ENCODE measurements at places on chromosomes 5 and 9.
A peak's percentile ranks its signal among the peaks of the same experiment; 100 is the strongest.

DNA sequence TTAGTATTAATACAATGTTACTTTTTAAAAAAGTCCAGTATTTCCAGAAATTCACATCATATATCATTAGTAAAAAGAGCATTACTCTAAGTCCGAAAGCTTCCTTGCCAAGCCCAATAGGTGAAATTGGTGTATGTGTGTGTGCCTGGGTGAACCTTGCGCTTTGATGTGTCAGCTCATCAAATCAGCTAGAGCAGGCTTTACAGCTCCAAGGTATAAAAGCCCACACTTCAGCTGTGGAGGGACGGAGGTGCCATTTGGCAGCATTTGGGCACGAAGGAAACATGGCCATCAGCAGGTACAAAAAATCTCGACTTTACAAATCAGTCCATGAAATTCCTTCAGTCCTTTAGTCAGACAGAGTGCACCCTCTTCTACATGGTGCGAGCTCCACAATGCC lies 76.5 kb upstream of the IL7R start:
- H3K27me3 ChIP-seq: no peaks in the 10 kb centered on the region
- peak; percentile 22 for DNase-seq
- peak overlapping the region; percentile 68 for H3K4me3 ChIP-seq
- H3K36me3 ChIP-seq: no peaks in the 10 kb centered on the region
- peaks cover 54% of the 10 kb centered on the region for H3K4me1 ChIP-seq
- H3K27ac ChIP-seq: peak overlapping the region; percentile 98

DNA sequence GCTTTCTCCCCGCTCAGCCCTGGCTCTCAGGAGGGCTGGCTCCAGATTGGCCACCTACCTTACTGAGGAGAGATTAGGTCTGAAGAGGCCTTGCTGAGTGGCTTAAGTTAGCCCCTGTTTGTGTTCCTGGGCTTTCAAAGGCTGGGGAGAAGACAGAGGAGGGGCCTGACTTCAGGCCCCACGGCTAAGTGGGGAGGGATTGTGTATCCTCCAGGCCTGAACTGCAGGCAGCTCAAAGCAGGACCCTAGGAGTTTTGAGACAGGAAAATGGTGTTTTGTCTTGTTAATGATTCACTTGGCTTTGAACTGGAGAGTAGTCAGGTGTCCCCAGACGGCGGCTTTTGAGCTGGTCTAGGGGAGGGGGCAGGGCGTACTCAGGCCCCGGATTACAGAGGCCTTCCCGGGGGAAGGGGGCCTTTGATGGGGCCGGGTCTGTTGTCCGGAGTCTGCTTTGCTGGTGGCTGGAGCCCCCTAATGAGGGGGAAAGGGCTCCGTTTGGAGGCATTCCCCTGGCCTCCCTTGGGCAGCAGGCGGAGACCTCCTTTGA lies 162.0 kb upstream of the SMIM23 start:
- DNase-seq: no peak
- H3K4me3 ChIP-seq: no peak overlapping the region
- peaks cover 7% of the 10 kb centered on the region for H3K27me3 ChIP-seq
- H3K27ac ChIP-seq: no peak overlapping the region
- peaks cover 3% of the 10 kb centered on the region for H3K36me3 ChIP-seq

GRCh38 chr5:9387879-9388278 lies 158.0 kb downstream of the SEMA5A start:
- DNase-seq: no peak
- no peak overlapping the region for H3K27ac ChIP-seq
- no peak overlapping the region for H3K4me3 ChIP-seq
- no peaks in the 10 kb centered on the region for H3K36me3 ChIP-seq
- H3K27me3 ChIP-seq: no peaks in the 10 kb centered on the region

- H3K27me3 ChIP-seq: peaks cover 12% of the 10 kb centered on the region
- H3K4me3 ChIP-seq: no peak overlapping the region
- no peaks in the 10 kb centered on the region for H3K36me3 ChIP-seq
- H3K4me1 ChIP-seq: peaks cover 2% of the 10 kb centered on the region
- no peak overlapping the region for H3K27ac ChIP-seq
- no peak for DNase-seq
Measured at GRCh38 chr5:78718824-78719223, 70.3 kb upstream of the LHFPL2 start.

- DNase-seq: no peak
- H3K36me3 ChIP-seq: no peaks in the 10 kb centered on the region
- H3K4me3 ChIP-seq: no peak overlapping the region
- H3K27me3 ChIP-seq: no peaks in the 10 kb centered on the region
- H3K4me1 ChIP-seq: no peaks in the 10 kb centered on the region
- H3K27ac ChIP-seq: no peak overlapping the region
Measured at GRCh38 chr5:28808967-28809810, 1770.8 kb upstream of the CDH9 start.

DNA sequence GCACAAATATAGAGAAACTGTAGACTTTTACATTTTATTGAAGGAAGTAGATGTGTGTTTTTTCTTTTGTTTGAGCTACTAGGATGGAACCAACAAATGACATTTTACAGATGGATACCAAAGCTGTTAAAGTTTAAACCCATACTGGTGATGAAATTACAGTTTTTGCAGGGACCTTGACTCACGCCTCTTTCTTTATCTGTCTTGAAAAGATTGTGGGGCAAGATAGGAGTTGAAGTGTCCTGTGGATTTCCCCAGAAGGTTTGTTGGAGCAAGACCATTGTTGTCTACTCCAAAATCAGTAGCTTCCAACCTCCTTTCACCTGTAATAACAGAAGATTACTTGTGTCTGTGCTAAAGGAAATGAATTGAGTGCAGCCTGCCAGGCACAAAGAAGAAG lies 4.1 kb upstream of the C5orf63 start:
- H3K4me1 ChIP-seq: peaks cover 14% of the 10 kb centered on the region
- H3K36me3 ChIP-seq: peaks cover 2% of the 10 kb centered on the region
- DNase-seq: no peak
- H3K27me3 ChIP-seq: peaks cover 17% of the 10 kb centered on the region

DNA sequence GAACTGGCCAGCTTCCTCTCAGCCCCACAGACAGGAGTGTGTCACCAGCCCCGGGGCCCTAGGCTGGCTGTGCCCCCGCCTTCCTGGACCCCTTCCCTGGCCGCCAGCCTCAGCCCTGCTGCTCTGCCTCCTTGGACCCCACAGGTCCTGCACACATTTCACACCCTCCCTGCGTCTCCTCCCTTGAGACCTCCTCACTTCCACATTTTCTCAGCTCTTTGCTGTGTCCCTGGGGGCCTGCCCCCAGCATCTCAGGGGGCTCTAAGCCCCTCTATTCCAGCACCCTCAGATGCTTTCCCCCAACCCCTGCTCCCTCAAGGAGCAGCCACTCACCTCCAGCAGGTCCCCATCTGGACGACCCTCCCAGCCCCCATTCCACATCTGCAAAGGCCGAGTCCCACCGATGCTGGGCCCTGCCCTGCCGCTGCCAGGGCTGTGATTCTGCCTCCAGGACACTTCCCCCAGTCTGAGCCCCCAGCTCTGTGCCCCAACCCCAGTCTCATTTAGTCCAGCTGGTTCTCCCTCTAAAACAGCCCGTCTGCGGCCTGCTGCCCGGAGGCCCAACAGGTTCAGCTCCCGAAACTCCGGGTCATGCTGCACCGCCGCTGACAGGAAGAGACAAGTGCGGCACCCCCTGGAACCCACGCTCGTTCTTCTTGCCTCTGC lies 4.2 kb downstream of the SLC34A3 start:
- no peaks in the 10 kb centered on the region for H3K36me3 ChIP-seq
- peaks cover 7% of the 10 kb centered on the region for H3K4me1 ChIP-seq
- DNase-seq: no peak
- H3K27ac ChIP-seq: no peak overlapping the region
- no peak overlapping the region for H3K4me3 ChIP-seq

DNA sequence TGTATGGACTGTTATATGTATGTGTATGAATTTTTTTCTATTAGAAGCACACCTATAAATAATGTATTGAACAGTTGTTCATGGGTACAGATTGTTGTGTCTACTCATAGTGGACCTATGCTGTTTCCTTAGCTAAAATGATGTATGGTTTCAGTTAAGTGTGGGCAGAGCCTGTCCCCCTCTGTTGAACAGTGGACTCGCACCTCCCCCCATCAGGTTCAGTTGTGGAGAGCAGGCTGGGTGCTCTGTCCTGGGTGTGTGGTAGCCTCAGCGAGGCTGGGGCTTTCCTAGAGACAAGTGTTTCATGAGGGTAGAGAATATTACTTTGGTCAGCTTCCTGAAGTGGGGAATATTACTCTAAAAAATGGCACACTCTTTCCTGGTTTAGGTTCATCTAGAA lies 47.4 kb upstream of the LRRTM2 start:
- H3K4me3 ChIP-seq: no peak overlapping the region
- H3K27me3 ChIP-seq: no peaks in the 10 kb centered on the region
- H3K36me3 ChIP-seq: peaks cover 8% of the 10 kb centered on the region
- H3K27ac ChIP-seq: no peak overlapping the region
- peaks cover 1% of the 10 kb centered on the region for H3K4me1 ChIP-seq

GRCh38 chr5:37738865-37739488 lies 100.9 kb downstream of the GDNF start:
- H3K4me3 ChIP-seq: no peak overlapping the region
- no peak for DNase-seq
- no peaks in the 10 kb centered on the region for H3K27me3 ChIP-seq
- peaks cover 6% of the 10 kb centered on the region for H3K36me3 ChIP-seq
- H3K27ac ChIP-seq: no peak overlapping the region
- peaks cover 8% of the 10 kb centered on the region for H3K4me1 ChIP-seq

DNA sequence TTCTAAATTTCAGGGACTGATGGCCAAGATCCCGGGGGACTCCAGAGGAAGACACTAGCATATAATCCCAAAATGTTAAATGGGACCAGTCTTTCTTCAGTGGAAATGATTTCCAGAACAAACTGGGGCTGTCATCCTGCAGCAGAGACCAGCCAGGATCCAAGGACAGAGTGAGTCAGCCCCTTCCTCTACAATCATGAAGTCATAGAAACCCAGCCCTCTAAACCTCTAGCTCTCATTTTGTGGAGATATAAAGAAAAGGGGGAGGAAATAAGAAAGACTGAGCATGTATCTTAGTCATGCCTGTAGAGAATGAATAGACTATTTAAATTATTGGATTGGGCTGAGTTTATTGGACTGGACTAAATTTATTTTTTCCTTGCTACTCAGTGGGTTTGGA lies 318.3 kb downstream of the AGTPBP1 start:
- H3K4me3 ChIP-seq: no peak overlapping the region
- no peak overlapping the region for H3K27ac ChIP-seq
- DNase-seq: no peak
- peaks cover 33% of the 10 kb centered on the region for H3K27me3 ChIP-seq

GRCh38 chr5:146753641-146754040 lies 124.9 kb downstream of the PPP2R2B start:
- H3K36me3 ChIP-seq: no peaks in the 10 kb centered on the region
- no peaks in the 10 kb centered on the region for H3K27me3 ChIP-seq
- no peak for DNase-seq
- peaks cover 45% of the 10 kb centered on the region for H3K4me1 ChIP-seq
- H3K27ac ChIP-seq: peak overlapping the region; percentile 96

- H3K4me3 ChIP-seq: no peak overlapping the region
- H3K4me1 ChIP-seq: no peaks in the 10 kb centered on the region
- no peaks in the 10 kb centered on the region for H3K36me3 ChIP-seq
- no peak for DNase-seq
- peaks cover 13% of the 10 kb centered on the region for H3K27me3 ChIP-seq
Measured at GRCh38 chr9:126307322-126308061, 19.1 kb upstream of the MVB12B start.

GRCh38 chr5:126044111-126044668 lies 379.0 kb upstream of the GRAMD2B start:
- H3K27me3 ChIP-seq: no peaks in the 10 kb centered on the region
- no peak overlapping the region for H3K27ac ChIP-seq
- no peaks in the 10 kb centered on the region for H3K4me1 ChIP-seq
- H3K36me3 ChIP-seq: no peaks in the 10 kb centered on the region
- DNase-seq: no peak

DNA sequence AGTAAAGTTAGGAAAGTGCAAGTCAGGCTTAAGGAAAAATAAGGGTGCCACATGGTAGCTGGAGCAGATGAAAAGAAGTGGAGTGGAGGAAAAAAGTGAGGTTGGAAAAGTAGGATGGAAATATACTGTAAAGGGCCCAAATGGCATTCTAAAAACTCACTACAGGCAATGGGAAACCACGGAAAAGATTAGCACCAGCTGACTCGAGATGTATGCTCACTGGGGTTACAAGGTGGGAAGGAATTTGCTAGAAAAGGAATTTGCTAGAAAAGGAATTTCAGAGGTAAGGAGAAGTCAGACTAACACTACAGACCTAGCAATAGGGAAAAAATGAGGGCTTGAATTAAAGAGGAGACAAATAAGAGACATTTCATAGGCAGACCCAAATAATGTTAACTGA lies 3.6 kb downstream of the PSMD5 start:
- H3K4me1 ChIP-seq: peaks cover 44% of the 10 kb centered on the region
- DNase-seq: no peak
- no peak overlapping the region for H3K4me3 ChIP-seq

- no peaks in the 10 kb centered on the region for H3K27me3 ChIP-seq
- no peak for DNase-seq
- H3K4me1 ChIP-seq: peaks cover 48% of the 10 kb centered on the region
- H3K4me3 ChIP-seq: peak overlapping the region; percentile 52
- peaks cover 6% of the 10 kb centered on the region for H3K36me3 ChIP-seq
Measured at GRCh38 chr9:2125906-2126305, 110.8 kb downstream of the SMARCA2 start.

DNA sequence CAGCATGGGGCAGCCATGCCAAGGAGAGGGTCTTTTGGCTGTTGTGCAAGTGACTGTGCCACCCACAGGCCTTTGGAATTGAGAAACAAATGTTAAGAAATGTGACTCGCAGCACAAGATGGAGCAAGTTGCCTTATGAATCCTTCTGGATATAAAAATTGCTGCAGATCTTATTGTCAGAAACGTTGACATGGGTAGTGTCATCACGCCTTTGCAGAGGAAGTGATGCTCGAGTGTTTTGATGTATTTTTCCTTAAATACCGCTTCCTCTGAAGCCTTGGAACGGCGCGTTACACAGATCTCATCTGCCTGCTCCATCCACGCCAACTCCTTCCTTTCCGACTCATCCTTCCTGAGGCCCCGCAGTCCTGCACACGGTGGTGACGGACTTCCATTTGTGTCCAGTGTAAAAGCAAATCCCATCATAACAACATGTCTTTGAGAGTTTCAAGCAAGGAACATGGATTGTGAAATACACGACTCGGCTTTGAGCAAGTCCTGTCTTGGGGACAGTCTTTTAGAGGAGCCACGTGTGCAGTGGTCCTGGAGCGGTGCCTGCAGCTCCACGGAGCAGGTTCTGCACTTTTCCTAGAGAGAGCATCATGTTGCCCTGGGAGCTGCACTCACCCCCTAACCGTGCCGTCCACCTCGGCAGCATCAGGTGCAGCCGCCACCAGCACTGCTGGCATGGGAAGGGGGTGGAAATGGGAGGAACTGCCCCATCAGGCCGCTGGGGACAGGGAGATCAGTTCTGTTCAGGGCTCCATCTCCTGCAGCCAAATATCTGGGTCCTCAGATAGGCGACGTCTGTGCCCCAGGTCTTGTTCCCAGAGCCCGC lies 15.1 kb downstream of the ROPN1L start:
- peak overlapping the region; percentile 51 for H3K27ac ChIP-seq
- no peak for DNase-seq
- peaks cover 4% of the 10 kb centered on the region for H3K36me3 ChIP-seq

DNA sequence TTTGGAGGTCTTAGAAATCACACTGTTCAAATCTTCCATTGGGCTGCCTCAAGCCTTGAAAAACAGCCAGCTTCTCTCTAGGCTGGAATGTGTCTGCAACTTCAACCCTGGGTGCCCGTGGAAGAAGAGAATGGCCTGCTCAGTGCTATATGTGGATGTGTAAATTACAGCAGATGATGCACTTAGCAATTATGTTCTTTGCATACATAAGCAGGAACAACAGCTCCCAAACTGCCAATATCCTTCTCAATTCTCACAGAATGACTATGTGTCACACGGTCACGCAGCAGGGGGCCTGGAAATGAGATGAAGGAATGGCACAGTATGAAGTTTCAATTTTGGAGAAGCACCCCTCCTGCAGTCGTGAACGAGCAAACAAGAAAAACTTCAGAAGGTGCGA lies 175.2 kb upstream of the SMARCA2 start:
- no peak overlapping the region for H3K4me3 ChIP-seq
- H3K27me3 ChIP-seq: peaks cover 5% of the 10 kb centered on the region
- no peak overlapping the region for H3K27ac ChIP-seq
- H3K4me1 ChIP-seq: no peaks in the 10 kb centered on the region
- DNase-seq: no peak
